ENCODE measurements at places on chromosomes 4 and X.

GRCh38 chr4:128868758-128869157, 59.3 kb downstream of the JADE1 start:
- DNase-seq, result no peak

GRCh38 chr4:138275963-138276621, 33.9 kb upstream of the SLC7A11 start:
- no peak for DNase-seq

GRCh38 chr4:53456178-53456577, 78.7 kb downstream of the FIP1L1 start:
- no peak for DNase-seq

GRCh38 chr4:148353571-148353970, 88.6 kb downstream of the NR3C2 start:
- DNase-seq, result no peak

DNA sequence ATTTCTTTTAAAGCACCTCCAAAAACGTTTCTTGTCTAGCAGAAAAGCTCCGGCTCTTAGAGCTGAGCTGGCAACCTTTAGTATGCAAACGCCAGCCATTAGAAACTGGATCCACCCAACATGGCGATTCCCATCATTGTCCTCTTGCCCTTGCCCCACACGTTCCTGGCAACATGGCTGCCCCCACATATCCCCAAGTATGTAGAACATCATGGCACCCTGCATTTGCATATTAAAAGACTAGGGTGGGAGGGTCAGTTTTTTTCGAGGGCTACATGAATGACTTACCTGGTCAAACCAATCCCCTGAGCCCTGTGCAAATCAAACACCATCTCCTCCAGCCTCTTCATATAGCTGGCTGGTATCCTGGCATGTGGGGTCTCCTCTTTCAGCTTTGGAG, 82.2 kb upstream of the HELT start:
- no peak for DNase-seq

GRCh38 chr4:3363411-3364141, 70.8 kb downstream of the RGS12 start:
- DNase-seq, result no peak

DNA sequence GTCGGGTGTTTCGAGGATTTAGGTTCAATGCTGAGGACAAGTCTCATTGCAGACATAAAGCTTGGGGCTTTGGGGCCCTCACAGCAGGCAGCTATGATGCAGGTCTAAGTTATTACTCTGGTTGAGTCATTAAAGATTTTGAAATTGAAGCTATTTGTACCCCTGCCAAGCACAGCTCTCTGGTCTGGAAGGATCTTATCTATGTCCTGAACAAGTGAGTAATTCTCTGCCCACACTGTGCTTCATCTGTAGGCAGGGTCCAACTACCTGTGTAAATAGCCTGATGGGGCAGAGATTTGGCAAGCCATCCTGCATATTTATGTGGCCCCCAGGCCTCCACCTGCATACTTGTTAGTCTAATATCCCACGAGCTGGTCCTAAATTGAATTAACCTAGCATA, 41.4 kb upstream of the MAGEA4 start:
- DNase-seq, result no peak

DNA sequence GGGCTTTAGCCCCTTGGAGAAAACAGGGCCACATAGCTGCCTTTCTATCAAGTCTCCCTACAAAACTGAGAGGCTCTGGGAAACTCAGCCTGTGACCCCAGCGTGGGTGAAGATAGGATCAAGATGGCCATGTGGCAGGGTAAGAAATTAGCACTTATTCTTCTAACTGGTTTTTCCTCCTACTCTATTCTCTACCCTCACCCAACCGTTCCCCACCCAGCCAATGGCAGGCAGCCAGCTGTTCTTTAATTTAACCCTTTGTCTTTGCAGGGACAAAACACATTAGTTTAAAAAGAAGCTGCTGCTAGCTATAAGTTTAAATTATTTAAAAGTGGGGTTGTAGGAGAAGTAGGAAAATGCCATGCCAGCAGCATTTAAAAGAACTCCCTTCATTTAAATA, 2.8 kb downstream of the CLCN5 start:
- DNase-seq, result no peak

DNA sequence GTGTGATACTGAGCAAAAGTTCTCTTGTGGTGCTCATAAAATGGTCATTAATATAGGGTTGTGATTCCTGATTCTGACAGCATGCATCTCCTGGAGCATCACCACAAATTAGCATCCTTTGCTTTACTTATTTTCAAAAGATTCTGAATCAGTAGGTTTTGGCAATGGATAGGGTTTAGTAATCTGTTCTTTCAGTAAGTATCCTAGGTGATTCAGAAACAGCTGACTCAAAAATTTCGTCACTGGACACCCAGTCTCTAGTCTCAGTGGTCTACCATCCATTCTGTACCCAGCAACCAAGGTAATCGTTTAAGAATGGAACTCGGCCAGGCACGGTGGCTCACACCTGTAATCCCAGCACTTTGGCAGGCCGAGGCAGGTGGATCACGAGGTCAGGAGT, 4.1 kb downstream of the CBLL2 start:
- no peak for DNase-seq

DNA sequence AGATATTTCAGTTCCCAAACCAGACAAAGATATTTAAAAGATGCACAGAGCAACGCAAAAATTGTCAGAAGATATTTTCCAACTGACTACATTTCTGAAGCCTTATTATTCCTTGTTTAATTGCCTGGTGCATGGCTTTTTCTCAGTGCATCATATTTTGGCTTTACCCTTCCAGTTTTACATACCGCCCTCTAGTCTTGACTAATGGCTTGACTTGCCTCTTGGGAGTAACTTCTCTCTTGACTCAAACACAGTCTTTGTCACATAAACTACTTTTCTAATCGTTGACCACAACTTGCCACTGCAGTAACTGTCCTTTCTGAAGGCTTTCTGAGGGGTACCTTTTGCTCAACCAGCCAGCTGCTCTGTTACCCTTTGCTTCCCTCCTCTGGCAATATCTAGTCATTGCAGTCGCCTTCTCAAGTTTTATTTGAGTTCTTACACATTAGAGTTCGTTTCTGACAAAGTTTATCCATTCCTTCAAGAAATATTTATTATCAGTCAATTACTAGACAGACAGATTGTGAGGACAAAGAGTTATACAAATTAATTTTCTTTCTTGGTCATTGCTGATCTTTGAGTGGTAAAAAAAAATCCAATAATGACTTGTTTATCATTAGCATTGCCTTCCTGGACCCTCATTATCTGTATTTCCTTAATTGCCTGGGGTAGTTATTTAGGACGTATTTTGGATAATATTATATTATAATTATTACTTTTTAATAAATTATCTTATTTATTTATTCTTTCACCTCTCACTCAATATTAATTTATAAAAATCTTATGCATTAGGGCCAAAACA, 506.9 kb upstream of the PCDH10 start:
- no peak for DNase-seq

- DNase-seq, result no peak
These were observed 171.5 kb downstream of the FBXW7 start for GRCh38 chr4:152364383-152364782.

DNA sequence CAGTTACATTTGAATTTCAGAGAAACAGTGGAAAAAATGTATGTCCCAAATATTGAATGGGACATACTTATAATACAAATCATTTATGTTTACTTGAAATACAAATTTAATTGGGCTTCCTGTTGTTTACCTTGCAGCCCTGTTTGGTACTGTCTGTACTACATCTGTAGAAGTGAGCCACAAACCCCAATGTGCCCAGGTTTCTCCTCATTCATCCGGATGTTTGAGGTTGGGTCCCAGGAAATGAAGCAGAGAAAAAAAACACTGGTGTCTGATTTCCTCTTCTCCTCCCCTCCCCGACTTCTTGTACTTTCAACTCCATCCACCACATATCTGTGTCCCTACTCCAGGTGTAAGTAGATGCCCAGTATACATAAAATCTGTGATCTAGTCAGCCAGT, 27.1 kb upstream of the SCRG1 start:
- no peak for DNase-seq

DNA sequence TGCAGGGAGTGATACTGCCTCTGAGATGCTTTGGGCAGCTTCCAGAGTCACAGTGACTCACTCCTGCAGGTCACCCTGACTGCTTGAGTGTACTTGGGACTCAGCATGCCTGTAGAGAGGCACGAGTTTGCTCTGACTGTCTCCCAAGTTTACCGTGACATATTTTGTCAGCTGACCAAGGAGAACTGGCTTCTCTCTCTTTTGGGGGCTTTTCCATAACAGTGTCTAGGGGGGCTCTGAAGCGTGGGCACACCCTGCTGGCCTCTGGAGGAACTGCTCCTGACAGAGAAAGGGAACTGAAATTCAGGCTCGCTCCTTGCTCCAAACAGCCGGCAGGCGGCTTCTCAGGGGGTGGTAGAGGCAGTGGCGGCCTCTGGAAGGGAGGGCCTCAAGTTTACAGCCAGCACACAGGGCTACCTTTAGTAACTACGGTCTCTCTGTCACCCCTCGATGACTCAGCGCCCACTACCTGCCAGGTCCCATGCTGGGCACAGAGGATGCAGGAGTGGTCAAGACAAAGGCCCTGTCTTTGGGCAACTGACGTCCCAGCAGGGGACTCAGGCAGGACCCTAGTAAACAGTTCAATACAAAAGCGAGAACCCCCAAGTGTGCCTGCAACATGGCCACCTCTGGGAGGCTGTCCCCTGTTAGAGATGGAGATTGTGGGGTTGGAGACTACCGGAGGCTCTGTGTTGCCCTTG, 17.8 kb downstream of the ZNF185 start:
- no peak for DNase-seq

- DNase-seq, result no peak
These were observed 56.0 kb downstream of the RAI2 start for GRCh38 chrX:17805120-17805519.

DNA sequence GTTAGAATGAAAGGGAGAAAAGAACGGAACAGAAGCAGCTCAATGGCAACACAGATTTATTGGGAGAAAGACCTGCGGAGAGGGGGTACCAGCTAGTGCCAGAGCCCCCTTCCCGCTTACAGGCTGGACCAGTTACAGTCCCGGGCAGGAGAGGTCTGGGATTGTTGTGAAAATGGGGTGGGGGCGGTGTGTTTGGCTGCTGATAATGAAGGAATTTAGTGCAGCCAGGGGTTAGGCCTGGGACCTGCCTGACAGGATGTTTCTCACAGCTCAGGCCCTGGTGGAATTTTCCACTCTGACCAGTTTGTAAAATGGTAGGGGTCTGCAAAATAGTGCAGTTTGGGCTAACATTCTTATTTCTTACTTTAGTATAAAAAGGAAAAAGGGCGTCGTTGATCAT, 75.4 kb upstream of the SPIN4 start:
- DNase-seq, result no peak

DNA sequence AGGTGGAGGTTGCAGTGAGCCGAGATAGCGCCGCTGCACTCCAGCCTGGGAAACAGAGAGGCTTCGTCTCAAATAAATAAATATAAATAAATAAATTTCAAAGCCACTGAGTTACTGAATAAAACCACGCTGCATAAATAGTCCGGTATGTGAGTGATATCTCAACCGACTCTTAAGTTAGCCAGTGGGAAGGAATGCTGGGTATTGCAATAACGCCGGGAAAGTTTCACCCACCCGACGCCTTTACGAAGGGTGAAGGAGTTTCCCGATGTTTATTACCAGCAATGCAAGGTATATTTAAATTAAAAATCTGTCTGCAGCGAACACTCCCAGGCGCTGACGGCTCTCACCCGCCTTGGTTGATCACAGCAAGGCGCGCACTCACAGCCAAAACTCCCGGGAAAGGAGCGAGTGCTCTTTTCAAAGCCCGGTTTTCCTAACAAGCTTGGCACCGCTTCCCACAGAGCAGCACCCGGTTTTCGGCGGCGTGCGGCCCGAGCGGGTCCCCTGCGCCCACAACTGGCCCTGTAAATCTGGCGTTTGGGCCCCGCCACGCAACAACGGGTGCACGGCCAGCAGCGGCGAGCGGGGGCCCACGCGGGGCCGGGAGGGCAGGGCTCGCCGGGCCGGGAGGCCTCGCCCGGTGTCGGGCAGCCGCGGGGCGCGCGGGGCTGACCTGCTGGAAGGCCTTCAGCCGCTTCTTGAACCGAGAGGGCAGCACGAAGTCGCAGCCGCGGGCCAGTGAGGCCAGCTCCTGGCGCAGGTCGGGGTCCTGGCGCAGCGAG, 13.7 kb downstream of the PPP2R3B start:
- no peak for DNase-seq

DNA sequence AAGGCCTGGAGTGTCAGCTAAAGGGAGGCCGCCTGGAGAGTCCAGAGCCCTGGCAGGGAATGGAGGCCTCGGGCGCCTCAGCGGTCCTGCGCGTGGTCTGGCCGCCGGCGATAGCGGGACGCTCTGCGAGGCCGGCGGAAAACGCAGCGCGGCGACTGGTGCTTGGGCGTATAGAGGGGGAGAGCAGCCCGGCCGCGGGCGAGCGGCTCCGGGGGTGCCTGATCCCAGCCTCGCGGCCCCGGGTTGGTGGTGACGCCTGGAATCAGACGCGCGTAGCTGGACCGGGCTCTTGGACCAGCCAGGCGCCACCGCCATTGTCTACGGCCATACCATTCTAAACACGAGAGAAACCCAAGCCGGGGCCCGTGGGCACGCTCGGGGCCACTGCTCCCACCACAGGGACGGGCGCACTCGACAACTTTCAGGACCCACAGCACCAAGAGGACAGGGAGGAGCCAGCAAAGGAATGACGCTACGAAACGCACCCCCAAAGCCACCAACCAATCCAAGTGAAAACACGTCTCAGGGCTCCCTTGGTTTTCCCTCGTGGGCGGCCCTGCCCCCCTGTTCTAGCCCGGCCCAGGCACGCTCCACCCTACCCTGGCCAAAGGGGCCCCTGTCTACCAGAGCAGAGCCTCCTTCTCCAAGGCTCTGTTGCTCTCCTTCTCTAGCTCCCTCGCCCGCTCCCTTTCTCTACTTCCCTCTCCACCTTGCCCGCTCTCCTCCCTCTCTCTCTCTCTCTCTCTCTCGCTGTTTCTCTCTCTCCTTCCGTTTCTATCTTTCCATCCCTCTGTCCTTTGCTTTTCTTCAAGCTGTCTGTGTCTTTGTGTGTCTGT, 7.8 kb downstream of the FRG2 start:
- DNase-seq, result no peak

- no peak for DNase-seq
These were observed 31.7 kb downstream of the SCML1 start for GRCh38 chrX:17768997-17769396.

DNA sequence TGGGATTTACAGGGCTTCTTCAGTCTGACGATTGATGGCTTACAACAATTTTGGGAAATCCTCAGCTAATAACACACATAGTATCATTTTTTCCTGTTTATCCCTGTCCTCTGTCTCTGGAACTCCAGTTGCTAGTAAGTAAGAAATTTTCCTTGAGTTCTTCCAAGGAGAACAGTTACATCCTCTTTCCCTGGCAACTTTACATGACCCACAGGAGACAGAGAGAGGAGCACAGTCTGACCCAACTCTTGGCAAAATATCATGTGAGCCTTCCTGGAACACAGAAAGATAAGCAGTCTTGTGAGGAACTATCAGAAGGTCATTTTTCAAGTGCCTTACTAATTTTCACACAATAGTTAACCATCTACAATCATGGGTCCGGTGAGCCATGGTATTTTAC, 578.7 kb upstream of the PABPC4L start:
- no peak for DNase-seq
